ENCODE measurements at places on chromosomes 4 and X.

- peak; percentile 80 for DNase-seq
These were observed 7.1 kb downstream of the NHSL2 start for GRCh38 chrX:71917621-71918343.

DNA sequence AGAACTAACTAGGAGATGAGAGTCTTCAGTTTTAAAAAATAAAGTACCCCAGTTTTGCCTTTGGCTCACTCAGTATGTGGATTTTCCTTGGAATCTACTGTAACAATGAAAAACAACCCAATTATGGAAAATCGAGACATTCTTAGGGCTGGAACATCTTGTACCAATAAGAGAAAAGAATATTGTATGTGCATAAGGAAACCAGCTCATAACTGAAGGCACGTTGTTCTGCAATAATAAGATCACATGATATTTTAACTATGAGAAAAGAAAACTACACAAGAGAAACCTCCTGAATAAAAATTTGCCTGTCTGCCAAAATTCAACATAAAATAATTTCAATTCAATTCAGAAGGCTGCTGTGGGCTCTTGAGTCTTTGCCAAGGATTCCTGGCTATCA, 261.8 kb upstream of the EDNRA start:
- DNase-seq, result no peak

GRCh38 chr4:85756938-85757337, 282.0 kb downstream of the ARHGAP24 start:
- peak; percentile 79 for DNase-seq

- DNase-seq, result no peak
These were observed 31.1 kb downstream of the PGRMC2 start for GRCh38 chr4:128256539-128256938.

DNA sequence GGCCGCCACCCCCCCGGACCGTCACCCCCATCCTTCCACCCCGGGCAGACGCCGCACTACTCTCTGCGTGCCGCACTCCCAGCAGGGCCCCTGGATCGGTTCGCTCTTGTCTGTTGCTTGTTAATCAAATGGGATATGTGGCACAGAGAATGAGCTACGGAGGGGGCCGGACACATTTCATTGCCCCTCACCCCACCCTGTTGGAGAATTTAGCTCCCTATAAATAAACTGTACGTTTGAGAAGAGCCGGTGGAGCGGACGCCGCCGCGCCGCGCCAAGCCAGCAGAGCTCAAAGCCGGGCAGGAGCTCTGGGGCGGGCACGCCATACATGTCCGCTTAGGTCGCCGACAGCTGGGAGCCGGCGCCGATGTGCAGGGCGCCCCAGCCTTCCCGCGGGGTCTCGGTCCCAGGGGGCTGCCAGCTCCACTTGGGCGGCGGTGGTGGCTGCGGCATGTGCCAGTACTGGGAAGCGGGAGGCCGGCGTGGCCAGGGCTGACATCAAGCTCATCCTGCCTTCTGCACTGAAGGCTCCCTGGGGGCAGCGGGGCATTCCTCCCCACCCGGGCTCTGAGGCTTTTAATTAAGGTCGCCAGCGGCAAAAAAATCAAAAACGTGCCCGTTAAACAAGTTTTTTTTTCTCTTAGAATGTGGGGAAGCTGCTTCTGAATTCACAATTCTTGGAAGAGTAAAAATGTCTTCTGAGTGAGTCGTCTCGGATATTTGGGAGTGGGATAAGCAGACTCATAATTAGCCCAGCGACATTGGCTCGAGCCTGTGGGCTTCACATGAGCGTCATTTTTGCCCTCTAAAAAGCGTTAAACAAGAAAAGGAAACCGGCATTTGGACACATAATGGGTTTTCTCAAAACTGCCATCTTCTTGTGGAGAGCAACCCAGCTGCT, 1.1 kb upstream of the PCDH19 start:
- DNase-seq, result no peak

DNA sequence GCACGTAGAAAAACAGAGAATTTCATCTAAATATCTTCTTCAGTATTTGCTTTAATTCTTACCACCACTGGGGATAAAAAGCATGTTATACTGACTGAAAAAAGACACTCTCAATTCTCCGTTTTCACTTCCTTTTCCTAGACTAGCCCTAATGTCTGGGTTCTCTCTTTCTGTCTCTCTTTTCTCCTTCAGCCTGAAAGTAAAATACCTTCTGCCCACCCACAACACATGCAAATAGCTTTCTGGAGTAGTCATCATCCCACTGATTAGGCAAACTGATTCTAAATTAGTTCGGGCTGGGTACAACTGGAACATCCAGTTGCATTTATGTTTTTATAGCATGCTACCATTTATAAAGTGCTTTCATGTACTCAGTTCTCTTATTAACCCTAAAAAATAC, 142.4 kb upstream of the ANKRD50 start:
- DNase-seq, result peak; percentile 2

- no peak for DNase-seq
These were observed 4.2 kb downstream of the TLL1 start for GRCh38 chr4:165877286-165877685.

DNA sequence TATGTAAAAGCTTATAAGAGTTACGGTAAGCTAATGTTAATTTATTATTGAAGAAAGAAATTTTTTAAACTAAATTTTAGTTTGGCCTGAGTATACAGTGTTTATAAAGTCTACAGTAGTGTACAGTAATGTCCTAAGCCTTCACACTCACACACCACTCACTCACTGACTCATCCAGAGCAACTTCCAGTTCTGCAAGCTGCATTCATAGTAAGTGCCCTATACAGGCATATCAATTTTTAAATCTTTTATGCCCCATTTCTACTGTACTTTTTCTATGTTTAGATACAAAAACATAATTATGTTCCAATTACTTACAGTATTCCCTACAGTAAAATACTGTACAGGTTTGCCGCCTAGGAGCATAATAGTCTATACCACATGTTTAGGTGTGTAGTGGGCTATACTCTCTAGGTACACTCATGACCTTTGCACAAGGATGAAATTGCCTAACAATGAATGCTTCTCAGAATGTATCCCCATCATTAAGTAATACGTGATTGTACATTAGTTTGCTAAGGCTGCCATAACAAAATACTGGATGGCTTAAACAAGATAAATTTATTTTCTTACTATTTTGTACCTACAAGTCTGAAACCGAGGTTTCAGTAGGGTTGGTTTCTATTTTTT, 333.8 kb upstream of the PCDH7 start:
- DNase-seq, result peak; percentile 83
